Fibroblast of mammary gland (primary cell): ENCODE measurements at places on chromosomes 2 and 18.

- DNase-seq = peak; percentile 56
Observed at GRCh38 chr2:12684471-12684936, 32.2 kb upstream of the TRIB2 start.

DNA sequence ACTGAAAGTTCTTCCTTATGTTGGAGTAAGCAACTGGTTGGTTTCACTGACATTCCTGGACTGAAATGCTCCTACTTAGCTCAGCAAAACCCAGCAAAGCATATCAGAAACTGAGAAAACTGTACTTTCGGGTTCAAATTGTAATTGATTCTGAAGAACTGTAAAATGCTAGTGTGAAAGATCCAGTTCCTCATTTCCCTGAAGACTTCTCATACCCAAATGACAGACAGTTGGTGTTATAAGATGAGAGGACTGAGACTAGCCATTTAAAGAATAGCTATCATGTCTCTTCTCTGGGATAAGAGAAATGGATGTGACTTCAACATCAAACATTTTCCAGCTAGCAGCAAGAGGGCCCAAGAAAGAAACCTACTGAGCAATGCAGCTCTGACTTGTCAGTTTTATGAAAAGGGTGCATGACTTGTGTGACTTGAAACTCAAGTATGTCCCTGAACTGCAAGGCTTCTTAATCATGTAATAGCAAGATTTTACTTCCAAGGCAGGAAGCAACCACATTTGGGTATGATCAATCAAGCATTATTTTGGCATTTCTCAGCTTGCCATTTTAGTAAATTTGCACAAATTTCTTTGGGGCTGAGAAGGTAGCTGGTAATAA is 420.3 kb upstream of the MMADHC start:
- no peak for DNase-seq

GRCh38 chr2:47321411-47322031 is 81.4 kb upstream of the MSH2 start:
- peak; percentile 22 for DNase-seq

- DNase-seq = no peak
Observed at GRCh38 chr18:38318416-38318815, 752.8 kb upstream of the CELF4 start.

DNA sequence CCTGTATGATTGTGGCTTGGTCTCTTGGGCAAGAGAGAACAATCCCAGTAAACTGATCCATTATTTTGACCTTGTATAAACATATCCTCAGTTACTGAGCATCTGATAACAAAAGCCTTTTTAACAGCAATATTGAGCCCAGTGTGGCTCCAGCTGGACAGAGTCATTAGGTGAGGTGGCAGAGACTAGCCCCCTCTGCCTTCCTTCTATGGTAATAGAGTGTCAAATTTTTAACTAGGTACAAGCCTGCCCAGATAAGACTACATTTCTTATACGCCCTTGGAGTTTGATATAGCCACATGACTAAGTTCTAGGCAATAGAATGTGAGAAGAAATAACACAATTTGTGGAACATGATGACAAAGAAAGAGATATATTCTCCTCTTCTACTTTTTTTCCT is 56.2 kb downstream of the HNMT start:
- DNase-seq = no peak

DNA sequence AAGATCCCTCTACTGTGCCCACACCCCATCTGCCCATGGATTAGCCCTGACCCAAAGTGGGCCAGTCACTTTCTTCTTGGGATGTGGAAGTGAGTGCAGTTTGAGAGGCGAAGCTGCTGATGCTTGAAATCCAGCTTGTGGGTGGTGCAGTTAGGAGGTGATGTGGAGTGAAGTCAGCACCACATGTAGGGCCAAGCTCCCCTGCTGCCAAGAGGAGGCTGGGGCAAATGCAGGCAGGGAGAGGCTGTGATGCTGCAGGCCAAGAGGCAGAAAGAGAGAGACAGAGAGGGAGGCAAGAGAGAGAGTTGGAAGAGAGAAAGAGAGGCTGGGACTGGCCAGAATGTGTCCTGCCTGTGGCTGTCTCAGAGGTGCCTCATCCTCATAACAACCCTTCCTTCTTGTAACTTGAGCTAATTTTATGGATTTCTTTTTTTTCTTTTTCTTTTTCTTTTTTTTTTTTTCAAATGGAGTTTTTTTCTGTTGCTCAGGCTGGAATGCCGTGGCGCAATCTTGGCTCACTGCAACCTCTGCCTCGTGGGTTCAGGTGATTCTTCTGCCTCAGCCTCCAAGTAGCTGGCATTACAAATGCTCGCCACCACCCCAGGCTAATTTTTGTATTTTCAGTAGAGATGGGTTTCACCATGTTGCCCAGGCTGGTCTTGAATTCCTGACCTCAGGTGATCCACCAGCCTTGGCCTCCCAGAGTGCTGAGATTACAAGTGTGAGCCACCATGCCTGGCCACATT is 35.3 kb upstream of the CAB39 start:
- DNase-seq = peak; percentile 73

- no peak for DNase-seq
Observed at GRCh38 chr18:12694032-12694431, 8.5 kb downstream of the CEP76 start.

- DNase-seq = peak; percentile 19
Observed at GRCh38 chr2:157902692-157903091, 26.6 kb upstream of the ACVR1 start.

GRCh38 chr2:170812710-170813600 is 3.7 kb upstream of the GAD1 start:
- peak; percentile 96 for DNase-seq

DNA sequence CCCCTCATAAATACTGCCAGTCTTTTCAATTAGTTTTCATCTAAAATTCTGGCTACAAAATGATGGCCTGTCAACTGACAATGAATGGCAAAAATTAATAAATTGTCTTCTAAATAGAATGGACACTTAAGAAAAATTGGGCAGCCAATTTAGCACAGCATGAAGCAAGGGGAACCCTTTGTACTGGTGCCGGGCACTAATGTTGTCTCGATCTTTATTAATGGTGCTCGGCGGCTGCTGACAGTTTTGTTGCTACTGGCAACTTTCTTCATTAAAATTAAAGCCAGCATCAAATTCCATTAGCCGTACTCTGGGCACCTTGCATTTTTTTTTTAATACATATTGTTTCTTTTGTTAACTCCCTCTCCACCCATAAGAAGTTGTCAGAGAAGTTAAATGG is 309.3 kb downstream of the GBX2 start:
- no peak for DNase-seq

- DNase-seq = peak; percentile 38
Observed at GRCh38 chr2:191646163-191646902, 31.6 kb upstream of the NABP1 start.

GRCh38 chr2:19119326-19120001 is 239.0 kb downstream of the OSR1 start:
- no peak for DNase-seq

GRCh38 chr2:172096626-172097547 is 5.8 kb downstream of the DLX2 start:
- peak; percentile 57 for DNase-seq

DNA sequence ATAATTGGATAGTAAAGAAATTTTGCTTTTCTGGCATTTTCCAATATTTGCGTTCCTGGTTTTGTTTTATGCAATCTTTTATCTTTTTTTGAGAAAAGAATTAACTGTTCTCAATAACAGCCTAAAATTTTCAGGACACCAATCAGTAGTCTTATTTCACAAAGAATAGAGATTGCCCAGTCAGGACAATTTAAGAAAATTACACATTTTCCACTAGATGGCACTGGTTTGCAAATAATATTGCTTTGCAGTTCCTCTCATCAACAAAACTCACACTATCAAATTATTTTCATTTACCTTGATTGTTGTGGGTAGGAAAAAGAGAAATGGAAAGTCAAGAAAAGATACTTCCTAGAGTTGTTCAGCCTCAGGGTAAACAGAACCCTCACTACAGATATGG is 2.4 kb upstream of the RBM45 start:
- DNase-seq = peak; percentile 58
